ENCODE measurements at places on chromosomes 6 and 20.

DNA sequence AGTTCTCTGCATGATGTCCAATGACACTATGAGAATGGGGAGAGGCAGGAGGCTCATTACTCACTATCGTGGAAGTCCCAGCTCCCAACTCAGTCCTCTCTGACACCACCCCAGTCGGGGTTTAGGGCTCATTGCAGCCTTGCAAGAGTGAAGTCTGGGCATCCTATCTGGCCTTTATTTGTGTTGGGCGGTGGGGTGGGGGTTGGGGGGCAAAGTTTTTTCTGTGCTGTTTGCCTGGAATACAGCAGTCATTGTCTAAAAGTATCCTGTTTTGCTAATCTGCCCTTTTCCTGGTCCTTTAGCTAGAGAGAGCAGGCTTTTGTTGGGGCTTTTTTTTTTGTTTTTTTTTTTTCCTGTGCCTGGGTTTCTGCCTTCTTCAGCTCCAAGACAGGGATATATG is 174.2 kb downstream of the MYLK4 start:
- DNase-seq = no peak

- no peak for DNase-seq
Measured at GRCh38 chr6:106056060-106056745, 29.9 kb upstream of the PRDM1 start.

DNA sequence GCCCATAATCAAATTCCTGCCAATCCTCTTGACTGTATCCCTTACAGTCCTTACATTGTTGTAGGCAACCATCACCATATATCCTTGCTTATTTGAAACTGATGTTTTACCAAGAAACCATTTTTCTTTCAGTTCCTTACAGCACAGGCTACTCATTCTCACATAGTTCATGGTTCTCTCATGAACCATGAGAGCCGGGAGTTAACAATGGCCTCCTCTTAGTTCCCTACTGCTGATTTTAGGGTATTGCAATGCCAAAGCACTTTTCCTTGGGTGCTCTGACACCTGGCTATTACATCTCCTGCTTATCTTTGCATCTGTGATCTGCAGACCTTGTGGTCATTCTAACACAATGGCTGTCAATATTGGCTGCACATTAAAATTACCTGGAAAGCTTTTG is 133.4 kb downstream of the MYB start:
- no peak for DNase-seq

GRCh38 chr6:122977180-122977579 is 18.9 kb upstream of the CLVS2 start:
- DNase-seq = no peak

GRCh38 chr6:28089054-28089453 is 8.7 kb downstream of the ZNF165 start:
- no peak for DNase-seq

GRCh38 chr6:132256457-132256856 is 144.8 kb downstream of the MOXD1 start:
- no peak for DNase-seq

DNA sequence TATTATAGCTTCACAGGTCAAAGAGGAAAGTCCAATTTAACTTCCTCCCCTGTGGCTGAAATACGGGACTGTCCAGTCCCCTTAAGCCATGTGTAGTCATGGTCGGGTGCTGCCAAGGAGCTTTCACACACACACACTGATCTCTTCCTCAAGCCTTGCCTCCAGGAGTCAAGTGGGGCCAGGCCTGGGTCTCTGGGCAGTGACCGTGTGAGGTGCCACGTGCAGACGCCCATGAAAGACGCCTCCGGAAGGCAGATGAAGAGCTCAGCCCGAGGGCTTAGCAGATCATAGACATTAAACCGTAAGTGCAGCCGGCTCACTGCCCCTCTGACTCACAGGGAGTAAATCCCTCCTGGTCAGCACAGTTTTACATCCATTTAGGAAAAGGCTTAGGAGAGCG is 4.2 kb downstream of the GABRR2 start:
- DNase-seq = no peak

GRCh38 chr6:37822851-37823682 is 3.5 kb downstream of the ZFAND3 start:
- no peak for DNase-seq

DNA sequence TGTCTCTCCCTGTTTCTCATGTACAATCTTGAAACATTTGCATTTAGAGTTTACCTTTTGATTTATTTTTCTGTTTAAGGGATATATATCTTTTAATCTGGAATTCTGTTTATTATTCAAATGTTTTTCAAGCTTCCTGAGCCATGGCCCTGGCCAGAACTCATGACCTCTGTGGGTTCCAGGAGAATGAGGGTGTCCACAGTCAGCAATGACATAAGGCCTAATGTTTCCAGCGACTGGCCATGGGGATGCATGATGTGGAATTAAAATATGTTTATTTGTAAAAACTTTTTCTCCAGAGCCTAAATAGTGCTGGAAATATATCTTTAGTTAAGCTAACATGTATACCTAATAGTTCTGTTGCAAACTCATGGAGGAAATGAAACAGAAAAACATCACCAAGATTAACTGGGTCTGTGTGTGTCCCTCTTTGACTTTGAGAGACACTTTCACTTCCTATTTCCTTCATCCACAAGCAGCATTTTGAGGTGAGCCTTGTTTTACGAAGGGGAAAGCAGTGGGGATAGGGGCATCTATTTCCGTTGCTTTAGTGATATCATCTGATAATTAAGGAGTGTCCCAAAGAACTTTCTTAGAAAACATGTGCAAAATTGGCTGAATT is 87.6 kb downstream of the SMOC2 start:
- DNase-seq = no peak

DNA sequence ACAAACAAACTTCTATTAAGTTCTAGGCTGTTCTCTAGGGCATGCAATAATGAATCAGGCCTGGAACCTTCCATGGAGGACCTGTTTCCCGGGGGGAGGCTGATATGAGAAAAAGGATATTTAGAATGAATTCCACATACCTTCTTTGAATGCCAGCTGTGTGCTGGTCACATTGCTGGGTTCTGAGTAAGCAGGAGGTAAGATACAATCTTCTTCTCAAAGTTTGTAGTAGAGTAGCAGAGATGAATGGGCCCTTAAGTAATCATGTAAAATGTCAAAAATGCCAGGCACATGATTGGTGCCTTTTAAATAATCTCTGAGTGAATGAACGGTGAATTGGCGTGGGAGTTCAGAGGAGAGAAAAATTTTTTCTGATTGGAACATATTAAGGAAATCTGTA is 47.4 kb downstream of the TGM2 start:
- no peak for DNase-seq

DNA sequence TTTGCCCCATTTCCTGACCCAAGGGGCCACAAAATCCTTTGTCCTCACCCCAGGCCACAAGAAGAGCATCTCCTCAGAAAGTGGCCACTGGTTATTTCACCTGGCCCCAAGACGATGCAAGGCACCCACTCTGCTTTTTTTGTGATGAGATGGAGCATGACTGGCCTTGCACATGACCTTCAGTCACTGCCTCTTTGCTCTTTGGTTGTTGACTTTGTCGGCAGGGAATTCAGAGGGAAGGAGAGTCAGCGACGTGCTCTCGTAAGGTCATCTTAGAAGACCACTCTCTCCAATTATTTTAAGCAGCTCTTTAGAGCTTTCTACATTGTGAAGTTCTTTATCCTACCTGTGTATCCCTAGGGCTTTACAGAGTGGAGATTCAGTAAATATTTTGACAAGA is 306.7 kb downstream of the PLCB1 start:
- no peak for DNase-seq

DNA sequence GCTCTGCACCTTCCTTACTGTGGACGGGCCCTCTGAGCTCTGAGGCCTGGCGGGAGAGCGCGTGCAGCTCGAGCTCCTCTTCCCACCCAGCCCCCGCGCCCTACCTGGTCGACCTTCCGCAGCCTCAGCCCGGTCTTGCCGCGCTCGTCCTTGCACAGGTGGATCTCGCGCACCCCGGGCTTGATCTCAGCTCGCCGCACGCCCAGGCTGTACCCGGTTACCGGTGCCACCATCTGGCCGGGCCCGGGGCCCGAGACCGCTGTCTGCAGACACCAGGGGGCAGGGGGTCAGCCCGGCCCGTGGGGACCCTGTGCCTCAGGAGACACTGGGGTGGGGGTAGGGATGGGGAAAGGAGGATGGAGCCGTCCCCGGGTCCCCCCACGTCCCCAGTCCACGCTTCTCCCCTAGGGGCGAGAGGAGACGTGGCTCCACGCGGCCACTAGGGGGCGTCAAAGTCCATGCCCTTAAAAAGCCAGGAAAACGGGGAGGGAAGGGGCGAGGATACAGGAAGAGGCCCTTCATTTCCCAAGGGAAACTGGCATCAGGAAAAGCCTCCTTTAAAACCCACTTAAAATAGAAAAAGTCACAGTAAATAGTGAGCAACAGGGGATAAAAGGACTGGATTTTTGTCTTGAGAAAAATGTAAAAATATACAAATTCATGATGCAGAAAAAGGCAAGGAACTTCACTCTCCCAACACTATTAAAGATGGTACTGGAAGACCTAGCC is 15.5 kb downstream of the SDCBP2 start:
- peak; percentile 85 for DNase-seq

GRCh38 chr6:21116736-21117135 is 476.8 kb upstream of the SOX4 start:
- no peak for DNase-seq

DNA sequence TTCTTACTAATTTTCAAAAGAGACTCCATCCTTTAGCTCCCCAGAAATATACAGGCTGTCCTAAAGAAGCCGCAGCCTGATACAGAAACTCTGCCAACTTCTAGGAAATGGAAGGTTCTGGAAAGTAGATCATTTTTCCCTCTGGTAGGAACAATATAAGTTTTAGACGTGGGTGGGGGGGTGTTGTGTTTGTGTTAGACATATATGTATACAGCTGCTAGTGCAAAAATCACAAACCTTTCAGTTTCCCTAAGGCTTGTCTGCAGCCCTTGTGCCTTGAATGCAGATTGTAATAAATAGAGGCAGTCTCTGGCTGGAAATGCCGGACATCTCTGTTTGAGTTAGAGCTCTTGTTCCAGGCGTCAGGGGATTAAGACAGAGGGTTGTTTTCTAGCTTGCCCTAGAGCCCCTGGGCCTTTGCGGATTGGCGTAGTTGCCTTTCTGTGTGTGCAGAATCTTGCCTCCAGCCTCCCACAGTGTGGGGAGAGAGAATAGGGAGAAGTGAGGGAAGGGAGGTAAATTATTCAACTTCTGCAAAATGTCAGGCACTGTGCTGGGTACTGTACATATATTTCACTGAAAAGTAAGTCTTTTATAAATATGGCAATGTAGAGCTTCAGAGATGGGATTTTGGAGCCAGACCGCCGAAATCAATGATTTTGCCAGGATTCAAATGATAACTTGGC is 269.7 kb downstream of the PRL start:
- DNase-seq = no peak

- DNase-seq = no peak
Measured at GRCh38 chr20:5626603-5627002, 123.6 kb upstream of the SHLD1 start.

DNA sequence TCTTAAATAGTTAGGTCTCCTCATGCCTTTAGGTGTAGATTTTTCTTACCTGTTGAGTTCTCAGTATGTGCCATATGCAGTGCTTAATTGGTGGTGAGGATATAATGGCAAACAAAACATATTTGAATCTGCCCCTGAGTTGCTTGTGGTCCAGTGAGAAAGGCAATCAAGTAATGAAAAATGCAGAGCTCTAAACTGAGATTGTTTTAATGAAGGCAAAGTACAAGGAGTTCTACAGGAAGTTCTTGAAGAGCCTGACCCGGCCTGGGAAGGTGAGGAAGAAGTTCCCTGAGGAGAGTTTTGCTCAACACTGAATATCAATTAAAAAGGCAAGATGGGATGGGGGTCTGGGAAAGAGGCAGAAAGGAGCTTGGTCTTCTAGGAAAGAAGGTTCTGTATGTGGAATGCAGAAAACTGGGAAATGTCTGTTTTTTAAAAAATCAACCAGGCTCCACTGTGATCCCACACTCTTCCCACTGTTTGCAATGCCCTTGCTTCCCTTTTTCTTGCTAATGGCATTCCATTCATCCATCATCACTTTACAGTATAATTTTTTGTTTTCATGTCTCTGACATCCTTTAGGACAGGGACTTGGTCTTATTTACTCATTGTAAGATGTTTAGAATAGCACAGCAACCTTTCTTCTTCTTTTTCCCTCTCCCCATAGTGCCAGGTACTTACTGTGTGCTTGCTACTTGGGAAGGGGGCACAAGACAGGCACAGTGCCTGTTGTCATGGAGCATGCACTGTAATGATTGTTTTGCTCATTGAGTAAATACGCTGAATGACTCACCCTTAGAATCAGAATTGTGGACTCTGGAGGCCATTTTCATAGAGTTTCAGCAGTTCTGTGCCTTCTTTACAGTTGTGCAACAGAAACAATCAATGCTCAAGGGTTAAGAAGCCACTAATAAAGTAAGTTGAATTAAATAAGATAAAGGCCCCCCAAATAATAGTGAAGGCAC is 64.3 kb downstream of the ANKS1A start:
- no peak for DNase-seq

DNA sequence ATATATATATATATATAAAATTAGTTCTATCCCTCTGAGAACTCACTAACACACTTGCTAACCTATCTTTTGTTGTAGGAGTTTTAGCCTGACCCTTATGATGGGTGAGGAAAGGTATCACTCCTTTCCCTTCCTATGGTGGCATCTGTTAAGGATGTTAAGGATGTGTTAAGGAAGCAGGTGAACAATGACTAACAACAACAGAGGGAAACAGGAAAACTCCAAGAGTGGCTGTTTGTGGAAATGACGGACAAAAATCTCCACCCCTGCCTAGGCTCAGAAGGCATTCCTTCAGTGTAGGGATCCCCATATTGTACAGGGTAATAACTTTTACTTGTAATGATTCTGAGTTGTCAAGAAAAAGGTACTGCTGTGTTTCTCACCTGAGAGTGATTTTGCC is 8.8 kb upstream of the TPD52L1 start:
- no peak for DNase-seq

DNA sequence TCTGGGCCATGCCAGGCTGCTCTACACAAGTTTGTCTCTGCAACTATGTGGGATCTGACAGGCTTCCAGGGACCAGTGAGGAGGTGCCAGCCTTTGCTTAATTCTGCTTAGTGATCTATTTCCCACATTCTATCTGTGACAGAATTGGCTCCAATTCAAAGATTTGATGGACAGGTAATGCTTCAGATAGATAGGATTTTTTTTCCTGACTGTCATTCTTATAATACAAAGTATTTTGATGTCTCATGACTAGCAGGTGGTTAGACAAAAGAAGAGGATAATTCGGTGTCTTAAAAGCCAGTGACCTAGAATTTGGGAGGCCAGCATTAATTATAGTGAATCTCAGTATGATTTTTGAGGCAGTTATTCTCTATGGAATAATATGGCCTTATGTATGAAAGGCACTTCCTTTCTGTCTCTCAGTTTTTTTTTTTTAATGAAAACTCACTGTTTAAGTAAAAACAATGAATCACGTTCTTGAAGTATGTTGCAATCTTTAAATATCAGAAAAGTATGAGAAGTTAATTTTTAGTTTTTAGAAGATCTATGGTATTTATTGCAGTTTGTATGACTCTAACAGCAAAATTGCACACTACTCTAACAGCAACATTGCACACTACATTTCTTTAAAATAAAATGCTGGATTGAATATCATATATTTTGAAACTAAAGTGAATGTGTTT is 43.7 kb downstream of the TMEM200A start:
- no peak for DNase-seq

- DNase-seq = no peak
Measured at GRCh38 chr6:1542335-1542734, 67.4 kb upstream of the FOXC1 start.

GRCh38 chr6:140960566-140960965 is 1172.2 kb upstream of the GJE1 start:
- no peak for DNase-seq
